GM12892 (cell line): ENCODE measurements at places on chromosomes 13 and 19.

GRCh38 chr13:97364031-97364430 is 69.9 kb upstream of the RAP2A start:
- no peak for DNase-seq

GRCh38 chr13:72504131-72504841 is 223.1 kb downstream of the MZT1 start:
- no peak for DNase-seq

DNA sequence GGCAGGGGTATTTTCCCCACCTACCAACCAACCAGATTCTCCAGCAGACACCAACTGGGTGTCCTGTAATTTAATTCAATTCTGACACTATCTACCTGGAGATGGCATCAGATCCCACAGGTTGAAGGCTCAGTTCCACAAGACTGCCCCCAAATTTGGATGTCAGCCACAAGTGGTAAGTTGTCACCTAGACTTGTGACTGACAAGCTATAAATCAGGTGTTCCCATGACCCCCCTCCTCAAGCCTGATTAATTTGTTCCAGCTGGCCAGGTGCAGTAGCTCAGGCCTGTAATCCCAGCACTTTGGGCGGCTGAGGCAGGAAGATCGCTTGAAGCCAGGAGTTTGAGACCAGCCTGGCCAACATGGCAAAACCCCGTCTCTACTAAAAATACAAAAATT is 10.6 kb upstream of the HAUS5 start:
- no peak for DNase-seq

GRCh38 chr13:113275387-113275786 is 21.7 kb upstream of the LAMP1 start:
- DNase-seq, result no peak
